ENCODE measurements at places on chromosomes 2 and 18. TPM values are rescaled to one million over a fixed set of nuclear protein-coding genes. Genes with fewer than 3 reads are reported as not detected.

GRCh38 chr2:5403392-5403791, 288.8 kb upstream of the SOX11 start:
- no peaks in the 10 kb centered on the region for H3K4me1 ChIP-seq
- no peaks in the 10 kb centered on the region for H3K27me3 ChIP-seq
- no peak overlapping the region for H3K27ac ChIP-seq
- no peaks in the 10 kb centered on the region for H3K36me3 ChIP-seq
- DNase-seq: no peak

The PPP1R1C gene
- total RNA-seq: 22.2 TPM

DNA sequence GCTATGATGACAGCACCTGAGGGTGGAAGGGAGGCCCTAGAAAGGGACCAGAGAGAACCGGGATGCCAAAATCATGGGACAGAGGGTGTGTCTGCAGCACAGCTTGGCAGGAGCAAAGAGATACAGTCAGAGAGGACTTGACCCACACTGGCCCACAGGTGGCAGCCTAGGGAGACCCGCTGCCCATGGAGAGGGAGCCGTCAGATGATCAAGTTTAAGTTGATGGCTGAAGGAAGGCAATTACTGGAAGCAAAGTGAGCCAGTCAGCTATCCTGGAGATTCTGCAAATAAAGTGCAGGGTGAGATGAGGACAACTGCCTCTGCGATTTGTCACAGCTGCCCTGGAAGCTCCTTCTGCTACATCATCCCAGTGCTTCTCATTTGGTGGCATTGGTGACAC, 74.0 kb downstream of the CMPK2 start:
- H3K27me3 ChIP-seq: no peaks in the 10 kb centered on the region
- H3K27ac ChIP-seq: no peak overlapping the region
- DNase-seq: no peak
- H3K4me3 ChIP-seq: no peak overlapping the region

DNA sequence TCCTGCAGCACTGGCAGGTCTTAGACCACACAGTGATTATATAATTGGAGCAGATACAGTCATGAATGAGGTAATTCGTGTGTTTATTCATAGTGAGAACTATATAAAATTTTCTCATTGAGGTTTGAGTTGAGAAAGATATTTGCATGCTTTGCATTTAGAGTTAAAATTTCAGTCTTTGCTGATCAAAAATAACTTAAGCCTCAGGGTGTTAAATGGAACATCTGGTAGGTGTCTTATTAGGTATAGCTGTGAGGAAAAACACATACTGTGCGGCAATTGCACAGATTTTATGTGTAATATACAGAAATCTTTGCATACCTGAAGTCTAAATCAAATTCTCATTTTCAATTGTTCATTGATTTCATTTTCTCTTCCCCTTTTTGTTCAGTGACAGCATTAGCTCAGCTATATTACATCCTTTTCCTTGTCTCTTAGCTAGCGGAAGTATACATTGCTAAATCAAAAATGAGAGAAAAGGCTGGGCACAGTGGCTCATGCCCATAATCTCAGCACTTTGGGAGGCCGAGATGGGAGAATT, 21.2 kb downstream of the GORASP2 start:
- DNase-seq: no peak
- H3K4me1 ChIP-seq: peaks cover 1% of the 10 kb centered on the region
- H3K4me3 ChIP-seq: no peak overlapping the region
- peaks cover 55% of the 10 kb centered on the region for H3K36me3 ChIP-seq
- no peak overlapping the region for H3K27ac ChIP-seq

The MEP1B gene
- 0.70 TPM for total RNA-seq

DNA sequence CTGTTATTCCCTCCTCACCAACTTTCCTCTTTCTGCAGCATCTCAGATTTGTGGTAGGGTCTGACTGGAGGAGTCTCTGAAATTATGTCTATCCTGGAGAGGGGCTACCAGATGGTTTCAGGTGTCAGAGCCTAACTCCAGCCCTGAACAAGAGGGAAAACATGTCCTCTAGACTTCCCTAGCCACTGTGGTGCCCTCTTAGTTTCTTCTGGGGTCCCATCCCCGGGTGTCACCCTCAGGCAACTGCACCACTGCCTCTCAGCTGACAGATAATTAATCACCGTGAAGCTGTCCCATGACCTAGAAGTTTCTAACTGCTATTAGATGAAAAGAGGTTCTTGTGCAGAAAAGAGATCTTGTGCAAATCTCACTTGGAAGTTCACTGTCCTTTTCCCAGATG, 95.1 kb upstream of the CELF4 start:
- H3K4me3 ChIP-seq: no peak overlapping the region
- no peaks in the 10 kb centered on the region for H3K4me1 ChIP-seq

The CYP1B1 gene
- 3.8 TPM for total RNA-seq

DNA sequence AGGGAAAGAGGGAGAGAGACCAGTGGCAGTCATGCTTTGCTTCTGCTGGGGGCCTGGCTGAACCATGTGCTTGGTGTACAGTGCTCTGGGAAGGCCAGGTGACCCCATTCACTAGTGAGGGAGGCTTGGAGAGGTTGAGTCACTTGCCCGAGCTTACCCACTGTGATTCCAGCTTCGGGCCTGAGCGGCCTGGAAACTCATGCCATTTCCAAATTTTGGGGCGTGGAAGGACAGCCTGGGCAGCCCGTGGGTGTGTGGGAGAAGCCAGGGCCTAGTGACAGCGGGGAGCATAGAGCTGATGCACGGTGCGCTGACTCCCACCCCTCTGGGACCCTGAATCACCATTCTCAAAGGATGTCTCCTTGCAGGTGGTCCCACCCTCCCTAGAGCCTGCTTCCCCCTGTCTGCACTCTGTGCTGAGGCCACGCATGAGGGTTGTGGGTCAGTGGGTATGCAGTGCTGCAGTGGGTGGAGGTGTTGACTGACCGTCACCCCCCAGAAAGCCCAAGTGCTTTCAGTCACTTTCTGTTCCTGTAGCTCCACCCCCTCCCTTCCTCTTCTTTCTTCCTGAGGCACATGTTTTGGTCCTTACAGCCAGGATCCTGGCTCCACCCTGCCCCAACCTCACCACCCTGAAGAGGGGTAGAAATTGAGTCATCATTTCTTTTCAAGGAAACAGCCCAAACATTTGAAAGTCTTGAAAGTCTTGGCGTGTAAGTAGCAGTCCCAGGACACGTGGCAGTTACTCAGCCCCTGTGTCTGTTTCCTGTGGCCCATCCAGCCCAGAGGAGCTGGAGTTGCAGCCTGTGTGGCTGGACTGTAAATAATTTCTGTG, 69.3 kb upstream of the MCFD2 start:
- DNase-seq: no peak
- H3K4me3 ChIP-seq: no peak overlapping the region
- H3K4me1 ChIP-seq: no peaks in the 10 kb centered on the region
- H3K36me3 ChIP-seq: no peaks in the 10 kb centered on the region
- no peaks in the 10 kb centered on the region for H3K27me3 ChIP-seq
- no peak overlapping the region for H3K27ac ChIP-seq

GRCh38 chr18:52715991-52716390, 376.0 kb downstream of the DCC start:
- H3K4me1 ChIP-seq: no peaks in the 10 kb centered on the region
- H3K27ac ChIP-seq: no peak overlapping the region
- DNase-seq: no peak
- H3K27me3 ChIP-seq: no peaks in the 10 kb centered on the region
- H3K4me3 ChIP-seq: no peak overlapping the region

DNA sequence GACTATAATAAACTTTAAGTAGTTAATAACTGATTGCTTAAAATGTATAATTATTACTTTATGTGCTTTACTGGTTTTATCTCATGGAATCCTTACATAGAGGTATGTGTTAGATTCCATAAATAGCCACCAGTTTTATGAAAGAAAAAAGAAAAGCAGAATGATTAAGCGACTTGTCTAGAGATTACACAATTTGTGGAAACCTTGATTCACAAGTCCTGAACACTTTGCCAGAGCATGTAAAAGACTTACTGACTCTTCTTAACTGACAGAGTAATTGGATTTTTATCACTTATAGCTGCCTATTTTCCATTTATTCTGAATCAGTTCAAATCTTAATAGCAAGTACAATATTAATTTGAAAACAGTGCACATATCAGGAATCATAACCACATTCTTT, 448.7 kb upstream of the NETO1 start:
- no peak overlapping the region for H3K4me3 ChIP-seq
- no peaks in the 10 kb centered on the region for H3K36me3 ChIP-seq
- DNase-seq: no peak
- H3K27ac ChIP-seq: no peak overlapping the region

GRCh38 chr2:101496279-101496678, 21.4 kb upstream of the RFX8 start:
- no peaks in the 10 kb centered on the region for H3K4me1 ChIP-seq
- H3K27me3 ChIP-seq: no peaks in the 10 kb centered on the region
- H3K4me3 ChIP-seq: no peak overlapping the region
- H3K27ac ChIP-seq: no peak overlapping the region

GRCh38 chr18:27249933-27250332, 64.8 kb upstream of the CHST9 start:
- no peaks in the 10 kb centered on the region for H3K27me3 ChIP-seq
- no peaks in the 10 kb centered on the region for H3K4me1 ChIP-seq
- H3K36me3 ChIP-seq: no peaks in the 10 kb centered on the region
- no peak overlapping the region for H3K4me3 ChIP-seq
- no peak for DNase-seq

GRCh38 chr18:29012883-29013465, 836.0 kb upstream of the CDH2 start:
- H3K4me3 ChIP-seq: no peak overlapping the region
- no peak overlapping the region for H3K27ac ChIP-seq
- no peaks in the 10 kb centered on the region for H3K27me3 ChIP-seq
- H3K36me3 ChIP-seq: no peaks in the 10 kb centered on the region
- H3K4me1 ChIP-seq: no peaks in the 10 kb centered on the region

GRCh38 chr2:24409700-24410556, 49.6 kb upstream of the ITSN2 start:
- H3K27ac ChIP-seq: no peak overlapping the region
- H3K4me3 ChIP-seq: no peak overlapping the region
- H3K27me3 ChIP-seq: no peaks in the 10 kb centered on the region
- H3K4me1 ChIP-seq: no peaks in the 10 kb centered on the region
- H3K36me3 ChIP-seq: no peaks in the 10 kb centered on the region

GRCh38 chr2:192267484-192267883, 72.8 kb upstream of the TMEFF2 start:
- H3K27me3 ChIP-seq: no peaks in the 10 kb centered on the region
- no peak overlapping the region for H3K27ac ChIP-seq
- DNase-seq: no peak
- no peak overlapping the region for H3K4me3 ChIP-seq

- no peaks in the 10 kb centered on the region for H3K4me1 ChIP-seq
- no peak overlapping the region for H3K4me3 ChIP-seq
- no peak overlapping the region for H3K27ac ChIP-seq
- no peak for DNase-seq
- no peaks in the 10 kb centered on the region for H3K36me3 ChIP-seq
Measured at GRCh38 chr2:37456479-37456878, 112.0 kb downstream of the QPCT start.

- no peaks in the 10 kb centered on the region for H3K27me3 ChIP-seq
- no peaks in the 10 kb centered on the region for H3K36me3 ChIP-seq
- H3K4me1 ChIP-seq: no peaks in the 10 kb centered on the region
- H3K4me3 ChIP-seq: no peak overlapping the region
- DNase-seq: no peak
Measured at GRCh38 chr2:24421668-24422067, 61.3 kb upstream of the ITSN2 start.

DNA sequence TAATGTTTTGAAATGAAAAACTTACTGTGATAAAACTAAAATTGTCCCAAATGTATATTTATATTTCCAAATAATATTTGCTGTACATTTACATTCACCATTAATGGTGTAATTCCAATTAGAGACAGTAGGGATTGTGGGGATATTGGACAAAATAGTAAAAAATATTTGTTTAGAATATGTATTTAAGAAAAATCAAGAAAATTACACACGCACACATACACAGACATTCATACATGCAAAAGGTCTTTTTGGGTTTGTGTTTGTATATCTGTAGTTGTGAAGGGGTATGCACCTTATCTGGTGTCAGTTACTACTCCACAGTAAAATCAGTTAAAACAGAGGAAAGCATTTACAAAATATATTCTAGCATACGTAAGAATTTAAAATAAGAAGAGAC, 435.9 kb upstream of the ZNF804A start:
- H3K4me3 ChIP-seq: no peak overlapping the region
- H3K4me1 ChIP-seq: no peaks in the 10 kb centered on the region
- H3K27me3 ChIP-seq: no peaks in the 10 kb centered on the region
- DNase-seq: no peak

The CCDC141 gene
- total RNA-seq: 0.20 TPM

DNA sequence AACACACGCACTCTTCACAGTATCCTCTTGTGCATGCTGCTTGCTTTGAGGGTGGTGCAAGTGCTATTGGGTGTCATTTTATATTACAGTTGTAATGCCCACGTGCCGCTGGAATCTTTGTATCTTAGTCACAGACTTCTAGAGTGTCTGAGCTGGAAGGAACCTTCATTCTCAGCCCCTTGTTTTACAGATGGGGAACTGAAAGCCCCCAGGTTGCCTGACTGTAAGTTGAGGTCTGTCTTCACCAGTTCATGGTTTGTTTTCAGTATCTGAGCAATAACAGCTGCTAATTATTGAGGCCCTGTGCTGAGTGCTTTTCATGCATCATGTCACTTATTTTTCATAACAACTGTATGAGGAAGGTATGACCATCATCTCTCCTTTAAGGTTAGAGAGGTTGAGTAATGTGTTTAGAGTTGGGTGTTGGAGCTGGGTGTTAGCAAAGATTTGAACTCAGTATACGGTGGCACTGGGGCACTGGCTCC, 77.0 kb downstream of the PRKCE start:
- no peaks in the 10 kb centered on the region for H3K36me3 ChIP-seq
- no peak overlapping the region for H3K4me3 ChIP-seq
- H3K27ac ChIP-seq: no peak overlapping the region
- DNase-seq: no peak

The DSG1 gene
- 0.43 TPM for total RNA-seq
